ENCODE measurements at places on chromosomes 4 and X.
A peak's percentile ranks its signal among the peaks of the same experiment; 100 is the strongest.

DNA sequence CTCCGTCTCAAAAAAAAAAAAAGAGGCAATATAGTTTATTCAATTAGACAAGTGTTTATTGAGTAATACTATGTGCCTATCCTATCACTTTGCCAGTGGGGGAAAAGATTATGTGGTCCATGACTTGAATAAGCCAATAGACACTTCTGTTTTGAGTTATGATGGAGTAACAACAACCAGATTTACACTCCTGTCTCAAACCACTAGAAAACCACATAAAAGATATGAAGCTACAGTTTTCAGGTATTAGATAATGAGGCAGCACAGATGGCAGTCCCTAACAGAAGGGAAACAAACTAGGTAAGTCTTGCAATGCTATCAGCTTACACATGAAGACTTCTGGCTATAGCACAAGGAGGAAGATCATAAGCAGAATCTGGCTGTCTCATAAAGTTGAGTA, 22.5 kb downstream of the NFXL1 start:
- no peak for DNase-seq

- no peak for DNase-seq
Measured at GRCh38 chr4:94721310-94721709, 36.4 kb upstream of the BMPR1B start.

- peak; percentile 76 for DNase-seq
Measured at GRCh38 chr4:7761720-7762119, 177.9 kb downstream of the AFAP1 start.

DNA sequence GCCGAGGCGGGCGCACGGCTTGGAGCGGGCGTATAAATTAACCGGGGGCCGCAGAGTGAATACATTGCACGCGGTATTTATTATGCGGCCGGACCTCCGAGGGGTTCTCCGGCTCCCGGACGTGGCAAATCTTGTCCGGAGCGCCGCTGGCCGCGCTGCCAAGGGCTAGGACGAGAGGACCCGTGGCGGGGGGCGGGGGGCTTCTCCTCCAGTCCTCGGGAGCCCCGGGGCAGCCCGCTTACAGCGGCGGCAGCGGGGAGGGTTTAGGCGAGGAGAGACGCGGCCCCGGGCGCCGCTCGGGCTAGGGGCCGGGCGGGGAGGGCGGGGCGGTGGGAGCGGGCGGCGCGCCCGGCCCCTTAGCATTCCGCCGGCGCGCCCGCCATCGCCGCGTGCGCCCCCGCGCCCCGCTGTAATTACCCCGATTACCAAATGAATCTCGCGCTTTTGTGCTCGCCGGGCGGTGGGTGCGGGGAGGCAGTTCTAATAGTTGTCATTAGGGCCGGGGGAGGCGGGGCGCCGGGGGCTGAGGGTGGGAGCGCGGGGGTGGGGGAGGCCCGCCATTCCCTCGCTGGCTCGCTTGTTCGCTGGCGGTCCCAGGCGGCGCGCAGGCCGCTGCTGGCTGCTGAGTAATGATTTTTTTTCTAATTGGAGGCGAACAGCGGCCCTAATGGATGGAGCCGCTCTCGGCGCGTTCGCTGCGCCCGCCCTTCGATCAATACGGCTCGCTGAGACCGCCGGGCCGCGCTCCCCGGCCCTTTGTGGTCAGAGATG, 276.6 kb downstream of the BCOR start:
- peak; percentile 45 for DNase-seq

DNA sequence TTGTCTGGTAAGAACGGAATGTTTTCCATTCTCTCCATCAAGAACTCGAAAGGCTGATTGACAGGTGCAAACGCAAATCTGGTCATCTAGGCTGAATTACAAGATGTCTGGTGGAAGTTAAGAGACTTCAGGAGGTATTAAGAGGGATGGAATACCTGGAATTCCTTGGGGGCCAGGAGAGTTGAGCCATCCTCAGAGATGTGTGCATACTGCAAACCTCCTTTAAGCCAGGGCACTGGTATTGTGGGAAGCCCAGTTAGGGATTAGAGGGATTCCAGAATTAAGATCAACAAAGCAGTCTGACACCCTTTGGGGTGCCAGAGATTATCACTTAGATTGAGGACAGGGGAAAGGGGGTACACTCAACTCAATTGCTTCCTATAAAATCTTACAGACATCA, 151.4 kb downstream of the VCX3A start:
- DNase-seq: no peak

DNA sequence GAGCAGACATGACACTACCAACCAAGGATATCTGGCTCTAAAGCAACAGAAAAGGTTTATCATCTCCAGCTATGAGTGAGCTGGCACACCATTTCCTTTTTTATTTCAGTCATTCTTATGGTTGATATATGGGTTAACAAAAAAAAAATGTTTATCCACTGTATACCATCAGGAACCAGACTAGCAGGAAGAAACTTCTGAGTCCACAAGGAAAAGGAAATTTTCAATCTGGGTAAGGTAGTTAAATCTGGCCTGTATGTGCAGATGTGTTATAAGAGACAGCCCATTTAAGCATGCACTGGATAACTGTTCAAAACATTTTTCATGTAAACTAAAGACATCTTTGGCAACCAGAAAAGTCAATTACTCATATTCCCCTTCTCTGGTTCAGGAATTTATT, 35.0 kb downstream of the AMMECR1 start:
- DNase-seq: no peak

- no peak for DNase-seq
Measured at GRCh38 chrX:8036914-8037313, 109.7 kb upstream of the PNPLA4 start.

DNA sequence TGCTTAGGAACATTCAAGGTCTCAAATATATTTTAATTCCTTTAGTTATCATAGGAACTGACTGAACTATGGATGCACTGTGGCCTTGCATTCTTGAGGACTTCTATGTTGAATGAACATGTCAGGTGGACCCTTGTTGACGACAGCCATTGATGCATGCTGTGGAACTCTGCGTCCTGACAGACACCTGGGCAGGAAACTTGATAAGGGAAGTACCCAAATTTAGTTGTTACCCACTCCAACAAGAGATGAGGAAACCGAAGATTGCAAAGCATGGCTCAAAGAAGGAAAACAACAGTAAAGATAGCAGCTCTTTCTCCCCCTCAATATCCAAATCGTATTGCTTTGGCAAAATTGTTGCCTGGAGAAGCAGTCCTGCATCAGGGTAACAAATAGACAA, 540.0 kb upstream of the NR3C2 start:
- DNase-seq: no peak

DNA sequence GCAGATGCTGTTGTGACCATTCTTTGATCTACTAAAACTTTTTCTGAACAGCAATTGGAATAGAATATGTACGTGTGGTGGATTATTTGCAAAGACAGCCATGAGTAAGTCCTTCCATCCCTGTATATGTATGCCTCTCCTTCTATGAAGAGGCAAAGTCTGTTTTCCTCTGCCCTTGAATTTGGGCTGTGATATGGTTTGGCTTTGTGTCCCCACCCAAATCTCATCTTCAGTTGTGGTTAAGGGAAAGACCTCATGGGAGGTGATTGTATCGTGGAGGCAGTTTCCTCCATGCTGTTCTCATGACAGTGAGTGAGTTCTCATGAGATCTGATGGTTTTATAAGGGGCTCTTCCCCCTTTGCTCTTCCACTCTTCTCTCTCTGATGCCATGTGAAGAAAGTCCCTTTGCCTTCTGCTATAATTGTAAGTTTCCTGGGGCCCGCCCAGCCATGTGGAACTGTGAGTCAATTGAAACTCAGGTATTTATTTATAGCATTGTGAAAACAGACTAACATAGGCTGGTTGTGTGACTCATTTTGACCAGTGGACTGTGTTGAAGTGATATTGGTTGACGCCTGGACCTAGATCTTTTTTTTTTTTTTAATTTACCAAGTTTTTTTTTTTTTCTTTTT, 108.3 kb upstream of the CAMK2D start:
- no peak for DNase-seq

DNA sequence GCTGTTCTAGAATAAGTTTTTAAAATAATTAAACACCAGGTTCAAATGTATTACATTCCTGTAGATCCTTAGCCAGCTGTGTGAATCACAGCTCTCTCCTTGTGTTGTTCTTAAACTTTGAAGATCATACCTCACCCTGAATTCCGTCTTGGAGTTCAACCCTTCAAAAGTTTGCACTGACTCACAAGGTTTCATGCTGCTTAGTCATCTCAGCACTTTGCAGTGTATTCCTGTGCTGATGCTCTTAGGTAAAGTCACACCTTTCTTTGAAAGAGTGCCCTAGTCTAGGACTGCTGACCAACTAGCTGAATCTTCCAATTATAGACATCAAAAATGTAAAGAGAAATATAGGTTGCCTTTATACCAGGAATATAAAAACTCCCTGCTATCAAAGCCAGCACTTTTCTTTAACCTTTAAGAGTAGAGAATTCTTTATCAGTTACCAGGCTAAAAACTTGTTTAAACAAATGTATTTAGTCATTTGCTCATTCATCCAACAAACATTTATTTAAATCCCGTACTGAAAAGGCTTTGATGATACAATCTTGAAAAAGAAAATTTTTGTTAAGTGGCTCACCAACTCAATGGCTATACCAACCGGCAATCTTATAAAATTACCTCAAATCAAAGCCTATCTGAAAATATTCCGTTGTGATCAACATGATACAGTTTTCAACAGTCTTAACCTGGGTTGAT, 169.7 kb downstream of the RAP1GDS1 start:
- no peak for DNase-seq
